ENCODE measurements at places on chromosomes 1 and 21.

- no peak for DNase-seq
Measured at GRCh38 chr1:64539781-64540218, 69.9 kb downstream of the CACHD1 start.

- DNase-seq, result no peak
Measured at GRCh38 chr1:114103992-114104391, 49.7 kb downstream of the SYT6 start.

- DNase-seq, result no peak
Measured at GRCh38 chr1:239676522-239677273, 290.3 kb downstream of the CHRM3 start.

- DNase-seq, result no peak
Measured at GRCh38 chr1:244137725-244138124, 86.6 kb downstream of the ZBTB18 start.

DNA sequence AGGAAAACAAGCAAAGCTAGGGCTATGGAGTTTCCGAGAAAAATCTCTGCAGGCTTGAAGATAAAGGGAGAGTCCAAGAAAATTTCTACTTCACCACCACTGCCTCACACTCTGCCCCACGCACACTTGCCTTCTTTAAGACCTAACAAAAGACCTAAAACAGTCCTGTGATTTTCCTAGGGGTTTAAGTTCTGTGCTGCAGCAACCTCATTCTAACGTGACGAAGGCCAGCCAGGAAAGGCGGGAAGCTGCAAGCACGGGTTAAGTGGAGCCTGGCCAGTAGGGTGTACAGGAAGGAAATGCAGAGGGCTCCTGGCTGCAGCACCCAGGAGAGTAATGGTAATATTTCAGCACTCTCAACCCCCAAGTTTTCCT lies 1.5 kb downstream of the SPATA6 start:
- DNase-seq, result no peak

- no peak for DNase-seq
Measured at GRCh38 chr1:235151033-235151432, 10.0 kb downstream of the RBM34 start.

GRCh38 chr1:205064741-205065316 lies 19.4 kb downstream of the TMEM81 start:
- no peak for DNase-seq

- DNase-seq, result no peak
Measured at GRCh38 chr1:26020330-26020768, 1.2 kb upstream of the EXTL1 start.

GRCh38 chr1:33029209-33029608 lies 7.5 kb downstream of the AK2 start:
- no peak for DNase-seq

- DNase-seq, result no peak
Measured at GRCh38 chr1:114033961-114034360, 54.7 kb downstream of the OLFML3 start.

- DNase-seq, result no peak
Measured at GRCh38 chr1:214537219-214537618, 14.2 kb downstream of the PTPN14 start.

DNA sequence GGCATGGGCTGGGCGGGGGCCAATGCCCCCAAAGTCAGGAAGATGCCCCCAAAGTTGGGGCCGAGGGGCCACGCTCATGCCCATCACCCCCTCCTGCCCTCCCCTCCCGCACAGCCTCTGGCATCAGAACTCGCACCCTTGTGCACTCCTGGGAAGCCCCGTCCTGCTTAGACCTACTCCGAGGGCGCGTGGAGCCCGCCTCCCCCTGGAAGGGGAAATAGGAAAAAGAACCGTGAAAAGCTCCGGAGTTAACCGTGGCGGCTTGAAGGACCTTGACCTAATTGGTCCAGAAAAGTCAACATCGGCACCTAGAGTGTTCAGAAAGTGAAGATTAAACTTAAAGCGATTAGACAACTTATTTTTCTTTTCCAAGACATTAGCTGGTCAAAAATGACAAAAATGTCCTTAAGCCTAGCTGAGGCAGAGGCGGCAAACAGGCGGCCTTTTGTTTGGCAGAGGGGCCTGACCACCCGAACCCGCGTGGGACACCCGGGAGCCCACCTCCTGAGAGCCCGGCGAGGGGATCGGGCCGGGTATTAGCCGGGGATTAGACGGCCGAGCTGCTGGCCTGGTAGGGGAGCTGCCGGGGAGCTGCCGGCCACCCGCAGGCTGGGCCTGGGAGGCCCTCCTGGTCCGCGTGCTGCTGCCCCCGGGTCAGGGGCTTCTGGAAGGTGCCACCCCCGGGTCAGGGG lies 65.5 kb downstream of the PRDM16 start:
- no peak for DNase-seq

GRCh38 chr1:84103197-84103992 lies 40.7 kb upstream of the PRKACB start:
- DNase-seq, result no peak

DNA sequence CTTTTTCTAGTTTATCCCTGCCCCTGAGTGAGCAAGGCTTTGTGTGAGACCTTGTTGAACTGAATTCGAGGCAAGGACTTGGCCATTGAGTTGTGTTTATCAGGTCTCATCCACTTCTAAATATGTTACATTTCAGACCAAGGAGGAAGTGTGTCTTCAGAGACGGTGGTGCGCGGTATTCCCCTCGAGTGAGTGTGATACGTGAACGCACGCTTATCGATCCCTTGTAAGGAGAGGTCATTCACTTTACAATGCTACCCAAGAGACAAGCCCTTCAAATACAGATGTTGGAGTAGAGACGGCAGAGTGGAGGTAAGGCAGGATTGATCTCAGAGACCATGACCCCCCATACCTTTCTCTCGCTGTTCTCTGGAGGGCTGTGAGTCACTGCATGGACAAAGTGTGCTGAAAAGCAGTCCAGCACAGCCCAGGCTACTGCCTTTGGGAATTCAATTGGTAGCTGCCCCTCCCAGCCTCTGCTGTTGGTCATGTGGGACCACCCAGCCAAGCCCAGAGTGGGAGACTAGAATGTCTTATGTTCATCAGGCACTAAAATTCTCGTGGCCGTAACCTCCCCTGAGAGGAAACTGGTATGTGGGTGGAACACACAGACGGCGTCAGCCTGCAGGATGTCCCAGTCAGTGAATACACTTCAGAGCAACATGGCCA lies 16.3 kb upstream of the MTARC1 start:
- no peak for DNase-seq

- no peak for DNase-seq
Measured at GRCh38 chr1:153155541-153155940, 4.9 kb upstream of the SPRR2G start.

DNA sequence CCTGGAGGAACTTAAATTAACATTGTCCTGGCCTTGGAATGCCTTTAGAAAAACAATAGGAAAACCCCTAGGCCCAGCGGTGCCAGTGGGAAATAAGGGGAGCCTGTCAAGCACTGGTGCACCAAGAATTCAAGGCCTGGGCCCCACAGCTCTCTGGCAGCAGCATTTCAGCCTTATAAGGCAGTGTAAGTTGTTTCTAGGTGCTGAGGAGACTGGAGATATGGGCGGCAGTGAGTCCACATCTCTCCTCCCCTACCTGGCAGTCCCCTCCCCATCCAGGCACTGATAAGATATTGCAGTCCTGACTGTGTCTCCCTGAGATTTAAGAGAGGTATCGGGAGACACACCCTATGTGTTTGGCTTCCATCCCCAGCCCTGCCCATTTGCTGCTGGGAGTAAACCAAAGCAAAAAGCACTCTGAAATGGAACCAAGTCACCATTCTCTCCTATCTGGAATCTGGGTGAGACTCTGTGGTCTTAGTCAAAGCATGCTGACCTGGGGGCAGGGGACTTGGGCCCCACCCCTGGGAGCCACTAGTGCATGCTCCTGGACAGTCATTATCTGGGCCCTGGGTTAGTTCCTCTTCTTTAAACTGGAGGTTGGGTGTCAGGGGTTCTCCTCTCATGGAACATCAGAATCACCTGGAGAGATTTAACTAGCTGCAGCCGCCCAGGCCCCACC lies 30.5 kb downstream of the DEGS1 start:
- no peak for DNase-seq

DNA sequence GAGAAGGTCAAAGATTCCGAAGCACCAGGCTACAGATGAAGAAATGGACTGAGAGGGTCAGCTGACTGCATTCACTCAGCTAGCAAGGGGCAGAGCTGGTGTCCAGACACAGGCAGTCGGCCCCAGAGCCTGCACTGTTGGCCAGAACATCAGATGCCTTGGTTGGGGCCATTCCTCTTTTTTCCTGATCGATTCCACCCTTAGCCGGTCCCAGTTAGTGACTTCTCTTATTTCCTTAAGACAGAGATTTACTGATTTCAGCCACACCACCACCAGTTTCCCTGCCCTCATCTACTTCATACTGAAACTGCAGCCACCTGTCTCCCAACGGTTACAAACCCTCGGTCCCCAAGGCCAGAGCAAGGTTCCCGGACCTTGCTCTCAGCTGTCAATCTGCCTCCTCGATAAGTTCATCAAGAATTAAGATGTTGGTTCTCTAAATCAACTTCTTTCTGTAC lies 11.5 kb downstream of the CD58 start:
- no peak for DNase-seq

DNA sequence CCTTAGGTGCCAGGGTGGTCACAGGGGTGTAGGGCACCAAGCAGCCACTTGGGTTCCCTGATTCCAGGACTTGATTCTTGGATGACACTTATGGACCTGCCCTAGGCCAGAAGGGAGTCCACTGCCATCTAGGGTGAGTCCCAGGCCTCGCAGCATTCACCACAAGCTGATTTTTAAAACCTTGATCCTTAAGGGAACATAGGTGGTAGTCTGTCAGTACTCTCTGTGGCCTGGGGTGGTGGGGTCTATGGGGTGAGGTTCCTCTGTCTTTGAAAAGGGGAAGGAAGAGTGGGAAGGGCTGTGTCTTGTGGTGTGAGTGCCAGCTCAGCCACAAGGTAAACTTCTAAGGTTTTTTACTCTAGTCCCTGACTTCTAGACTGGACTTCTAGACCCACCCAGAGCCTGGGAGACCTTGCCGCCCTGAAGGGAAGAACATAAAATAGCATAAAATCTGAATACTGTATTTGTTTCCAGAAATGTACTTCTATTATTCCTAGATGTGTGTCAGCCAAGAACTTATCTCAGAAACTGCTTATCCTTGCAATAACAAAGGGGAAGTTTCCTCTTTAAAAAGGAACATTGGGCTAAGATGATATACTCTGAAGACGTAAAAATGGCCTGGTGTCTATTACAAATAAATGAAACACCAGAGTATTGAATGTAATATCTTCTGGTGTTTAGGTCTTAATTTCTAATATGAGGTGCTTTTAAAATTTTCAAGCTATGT lies 757.3 kb downstream of the LTN1 start:
- no peak for DNase-seq

- no peak for DNase-seq
Measured at GRCh38 chr1:106290805-106291501, 765.5 kb upstream of the PRMT6 start.

DNA sequence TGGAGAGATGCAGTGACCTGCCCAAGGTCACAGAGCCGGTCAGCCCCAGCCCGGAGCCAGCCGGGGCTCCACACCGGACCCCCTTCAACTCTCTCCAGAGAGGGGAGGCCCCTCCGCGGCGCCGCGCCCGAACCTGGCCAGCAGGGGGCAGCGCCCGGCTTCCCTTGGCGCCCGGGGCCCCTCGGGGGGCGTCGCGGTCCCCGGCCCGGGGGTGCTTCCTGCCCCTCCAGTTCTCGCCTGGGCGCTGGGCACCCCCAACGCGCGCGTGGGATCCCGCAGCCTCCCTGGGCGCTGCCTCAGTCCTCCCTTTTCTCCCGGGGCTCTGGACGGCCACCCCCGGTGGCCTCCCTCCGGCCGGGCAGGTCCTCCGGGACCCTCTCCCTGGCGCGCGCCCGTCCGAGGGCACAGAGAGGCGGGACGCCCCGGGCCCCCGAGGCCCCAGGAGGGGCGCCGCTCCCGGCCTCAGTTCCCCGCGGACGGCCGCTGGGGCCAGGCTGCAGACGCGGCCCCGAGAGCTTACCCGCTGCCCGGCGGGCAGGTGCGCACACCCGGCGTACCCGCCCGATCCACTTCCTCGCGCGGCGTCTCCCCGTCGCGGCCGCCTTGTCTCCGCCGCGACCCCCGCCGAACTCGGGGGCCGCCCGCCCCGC lies 406 bp downstream of the HTR1D start:
- no peak for DNase-seq

DNA sequence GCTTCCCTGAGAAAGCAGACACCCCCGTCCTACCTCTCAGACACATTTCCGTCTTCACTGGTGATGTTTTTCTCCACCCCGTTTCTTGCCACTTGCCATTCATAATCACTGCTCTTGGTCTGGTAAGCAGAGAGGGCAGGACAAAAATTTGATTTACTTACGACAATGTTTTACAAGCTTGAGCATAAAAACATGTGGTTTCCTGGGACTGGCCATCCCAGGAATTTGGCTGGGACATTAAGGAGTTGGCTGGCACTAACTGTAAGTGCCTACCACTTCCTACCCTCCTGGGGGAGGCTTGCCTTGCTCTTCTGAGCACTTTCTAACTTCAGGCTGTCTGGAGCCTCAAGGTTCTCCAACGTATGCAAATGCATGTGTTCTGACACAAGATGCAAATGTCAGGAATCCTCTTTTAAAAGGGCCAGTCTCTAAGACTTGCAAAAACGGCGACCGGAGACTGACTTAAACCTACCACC lies 24.2 kb downstream of the ZBTB18 start:
- DNase-seq, result no peak

- no peak for DNase-seq
Measured at GRCh38 chr1:12142141-12142823, 24.5 kb upstream of the TNFRSF1B start.

DNA sequence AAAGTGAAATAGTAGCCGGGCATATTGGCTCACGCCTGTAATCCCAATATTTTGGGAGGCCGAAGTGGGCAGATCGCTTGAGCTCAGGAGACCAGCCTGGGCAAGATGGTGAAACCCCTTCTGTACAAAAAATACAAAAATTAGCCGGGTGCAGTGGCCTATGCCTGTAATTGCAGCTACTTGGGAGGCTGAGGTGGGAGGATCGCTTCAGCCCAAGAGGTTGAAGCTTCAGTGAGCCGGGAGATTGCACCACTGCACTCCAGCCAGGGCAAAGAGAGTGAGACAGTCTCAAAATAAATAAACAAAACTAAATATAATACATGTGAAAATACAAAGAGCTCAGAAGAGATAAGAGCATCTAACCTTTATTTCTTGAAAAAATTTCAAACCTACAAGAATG lies 2.3 kb upstream of the MSTO1 start:
- DNase-seq, result no peak

- no peak for DNase-seq
Measured at GRCh38 chr1:118155106-118155505, 29.9 kb downstream of the SPAG17 start.

DNA sequence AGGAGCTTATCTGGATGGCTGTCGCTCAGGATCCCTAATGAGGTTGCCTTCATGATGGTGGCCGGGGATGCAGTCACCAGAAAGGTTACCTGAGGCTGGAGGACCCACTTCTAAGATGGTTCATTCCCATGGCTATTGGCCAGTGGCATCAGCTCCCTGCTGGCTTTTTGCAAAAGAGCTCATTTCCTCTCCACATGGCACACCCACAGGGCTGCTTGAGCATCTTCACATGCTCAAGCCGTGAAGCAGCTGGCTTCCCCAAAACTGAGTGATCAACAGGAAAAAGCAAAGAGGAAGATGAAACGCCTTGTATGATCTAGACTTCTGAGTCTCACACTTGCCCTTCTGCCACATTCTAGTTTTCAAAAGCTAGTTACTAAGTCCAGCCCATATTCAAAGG lies 124.6 kb upstream of the CXADR start:
- DNase-seq, result no peak

Data from stimulated activated CD8-positive, alpha-beta memory T cell treated with anti-CD3 and anti-CD28 coated beads, Interleukin-15, amount 100 ng/mL, for 4 hours (primary cell).